ENCODE measurements at places on chromosomes 2 and 18. TPM values are rescaled to one million over a fixed set of nuclear protein-coding genes. Genes with fewer than 3 reads are reported as not detected.

DNA sequence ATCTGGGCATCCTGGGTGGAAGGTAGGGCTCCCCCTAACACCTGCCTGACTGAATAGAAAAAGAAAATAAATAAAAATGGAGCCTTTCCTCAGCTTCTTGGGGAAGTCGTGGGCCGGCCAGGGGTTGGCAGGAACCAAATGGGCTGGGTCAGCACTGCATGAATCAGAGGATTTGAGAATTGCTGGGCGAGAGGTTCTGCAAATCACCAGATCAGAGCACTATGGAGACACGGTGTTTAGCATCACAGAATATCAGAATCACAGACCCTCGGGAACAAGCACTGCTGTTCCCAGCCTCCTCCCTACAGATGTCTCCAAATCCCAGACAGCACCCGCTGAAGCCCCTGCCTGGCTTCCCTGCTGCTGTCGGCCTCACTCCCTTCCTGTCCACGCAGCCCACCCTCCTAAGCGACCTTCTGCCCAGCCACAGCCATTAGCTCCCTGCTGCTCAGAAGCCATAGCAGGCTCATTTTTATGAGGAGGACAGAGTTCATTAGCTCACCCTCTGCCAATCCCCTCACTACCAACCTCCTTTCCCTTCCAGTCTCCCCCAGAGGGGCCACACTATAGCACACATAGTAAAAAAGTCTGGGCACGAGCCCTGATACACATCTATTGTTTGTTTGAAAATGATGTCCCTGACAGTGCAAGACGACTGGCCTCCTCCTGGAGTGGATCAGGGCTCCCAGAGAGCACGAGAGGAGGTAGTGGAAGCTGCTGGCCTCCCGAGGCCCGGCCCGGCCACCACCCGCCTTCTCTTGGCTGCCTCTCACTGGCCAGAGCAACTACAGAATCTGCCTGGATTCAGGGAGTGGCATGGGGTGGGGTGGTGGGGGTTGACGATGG lies 64.6 kb upstream of the TAF1B start:
- H3K4me1 ChIP-seq, result no peaks in the 10 kb centered on the region
- no peak overlapping the region for H3K27ac ChIP-seq
- no peaks in the 10 kb centered on the region for H3K36me3 ChIP-seq
- DNase-seq, result peak; percentile 64
- H3K4me3 ChIP-seq, result no peak overlapping the region

EPB41L5 gene
- total RNA-seq, result 21.8 TPM

DNA sequence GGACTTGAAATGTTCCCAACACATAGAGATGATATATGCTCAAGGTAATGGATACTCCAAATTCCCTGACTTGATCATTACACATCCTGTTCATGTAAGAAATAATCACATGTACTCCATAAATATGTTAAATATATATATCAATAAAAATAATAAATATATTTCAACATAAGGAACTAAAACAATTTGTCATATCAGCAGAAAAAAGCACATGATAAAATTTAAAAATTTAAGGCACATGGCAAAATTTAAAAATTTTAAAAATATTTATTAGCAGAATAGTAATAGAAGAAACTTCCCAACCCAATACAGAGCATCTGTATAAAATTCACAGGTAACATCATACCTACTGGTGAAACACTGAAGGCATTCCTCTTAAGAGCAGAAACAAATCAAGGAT lies 109.6 kb upstream of the KYNU start:
- no peak overlapping the region for H3K4me3 ChIP-seq
- H3K27me3 ChIP-seq, result no peaks in the 10 kb centered on the region
- no peaks in the 10 kb centered on the region for H3K36me3 ChIP-seq
- no peaks in the 10 kb centered on the region for H3K4me1 ChIP-seq
- no peak overlapping the region for H3K27ac ChIP-seq

TMEM198 gene
- total RNA-seq, result 1.7 TPM

- H3K4me3 ChIP-seq, result no peak overlapping the region
- no peaks in the 10 kb centered on the region for H3K36me3 ChIP-seq
- DNase-seq, result peak; percentile 21
- H3K4me1 ChIP-seq, result peaks cover 4% of the 10 kb centered on the region
- no peak overlapping the region for H3K27ac ChIP-seq
- no peaks in the 10 kb centered on the region for H3K27me3 ChIP-seq
Observed at GRCh38 chr2:230868947-230869913, 4.5 kb downstream of the ITM2C start.

GRCh38 chr2:241598487-241598886 lies 38.5 kb downstream of the THAP4 start:
- H3K27ac ChIP-seq, result no peak overlapping the region
- H3K36me3 ChIP-seq, result no peaks in the 10 kb centered on the region
- H3K4me3 ChIP-seq, result no peak overlapping the region
- no peaks in the 10 kb centered on the region for H3K27me3 ChIP-seq

MCM6 gene
- 17.9 TPM for total RNA-seq

GRCh38 chr2:220736778-220737177 lies 835.3 kb downstream of the EPHA4 start:
- H3K27ac ChIP-seq, result no peak overlapping the region
- no peaks in the 10 kb centered on the region for H3K4me1 ChIP-seq
- no peaks in the 10 kb centered on the region for H3K27me3 ChIP-seq
- no peak overlapping the region for H3K4me3 ChIP-seq
- no peaks in the 10 kb centered on the region for H3K36me3 ChIP-seq
- DNase-seq, result no peak

- no peak overlapping the region for H3K4me3 ChIP-seq
- no peaks in the 10 kb centered on the region for H3K27me3 ChIP-seq
- no peak for DNase-seq
Observed at GRCh38 chr18:73136134-73136533, 268.3 kb upstream of the NETO1 start.

DNA sequence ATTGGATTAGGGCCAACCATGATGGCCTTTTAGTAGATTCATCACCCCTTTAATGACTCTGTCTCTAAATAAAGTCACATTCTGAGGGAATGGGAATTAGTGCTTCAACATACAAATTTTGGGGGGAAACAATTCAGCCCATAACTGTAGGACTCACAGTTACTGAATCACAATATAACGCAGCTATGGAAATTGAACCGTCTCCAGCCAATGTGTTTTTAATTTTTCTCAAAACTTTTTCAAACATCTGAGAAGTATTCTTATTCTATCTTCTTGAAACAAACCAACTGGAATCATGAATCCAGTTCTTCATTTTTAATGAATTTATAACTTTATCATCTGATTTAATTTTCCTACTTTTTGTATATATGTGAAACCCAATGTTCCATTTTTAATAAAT lies 373.1 kb upstream of the SYT4 start:
- DNase-seq, result no peak
- no peaks in the 10 kb centered on the region for H3K36me3 ChIP-seq
- H3K27me3 ChIP-seq, result no peaks in the 10 kb centered on the region
- no peak overlapping the region for H3K4me3 ChIP-seq
- H3K4me1 ChIP-seq, result no peaks in the 10 kb centered on the region

DNA sequence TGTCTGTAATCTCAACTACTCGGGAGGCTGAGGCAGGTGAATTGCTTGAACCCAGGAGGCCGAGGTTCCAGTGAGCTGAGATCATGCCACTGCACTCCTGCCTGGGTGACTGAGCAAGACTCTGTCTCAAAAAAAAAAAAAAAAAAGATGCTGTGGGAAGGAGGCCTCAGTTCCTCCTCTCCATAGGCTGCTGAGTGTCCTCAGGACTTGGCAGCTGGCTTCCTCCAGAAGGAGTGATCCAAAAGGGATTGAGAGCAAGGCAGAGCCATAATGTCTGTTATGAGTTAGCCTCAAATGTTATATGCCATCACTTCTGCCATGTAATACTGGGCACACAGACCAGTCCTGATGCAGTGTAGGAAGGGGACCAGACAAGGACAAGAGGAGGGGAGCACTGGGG lies 6.6 kb upstream of the NPC1 start:
- no peaks in the 10 kb centered on the region for H3K27me3 ChIP-seq
- H3K4me1 ChIP-seq, result no peaks in the 10 kb centered on the region
- DNase-seq, result no peak

HOXD12 gene
- not detected for total RNA-seq

- no peak overlapping the region for H3K4me3 ChIP-seq
- no peaks in the 10 kb centered on the region for H3K36me3 ChIP-seq
- DNase-seq, result no peak
Observed at GRCh38 chr18:37422116-37422515, 143.5 kb downstream of the CELF4 start.

DSG1 gene
- total RNA-seq, result not detected

DNA sequence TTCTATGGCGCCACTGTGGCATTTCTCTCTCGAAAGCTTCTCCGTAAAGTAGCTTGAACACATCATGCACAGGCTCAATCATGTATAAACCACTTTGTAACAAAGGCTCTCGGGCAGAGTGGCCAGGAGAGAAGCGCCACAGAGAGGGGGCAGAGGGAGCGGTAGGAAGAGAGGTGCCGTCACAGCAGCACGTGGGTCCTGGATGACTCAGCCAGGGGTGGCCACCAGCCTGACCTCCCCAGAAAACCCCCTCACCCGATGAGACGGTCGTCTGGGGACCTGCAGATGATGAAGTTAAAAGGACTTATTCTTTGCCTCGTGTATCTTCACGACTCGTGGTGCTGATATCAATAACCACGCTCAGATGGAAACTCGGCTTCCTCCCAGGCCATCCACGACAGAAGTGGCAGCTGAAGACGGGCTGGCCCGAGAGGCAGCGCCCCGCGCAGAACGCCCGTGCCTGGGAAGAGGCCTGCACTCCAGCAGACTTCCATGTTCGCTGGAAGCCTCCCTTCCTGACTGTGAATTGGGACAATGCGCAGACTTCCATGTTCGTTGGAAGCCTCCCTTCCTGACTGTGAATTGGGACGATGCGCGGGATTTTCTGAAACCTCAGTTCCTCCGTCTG lies 46.4 kb upstream of the MTCL1 start:
- no peaks in the 10 kb centered on the region for H3K27me3 ChIP-seq
- no peaks in the 10 kb centered on the region for H3K36me3 ChIP-seq
- no peak overlapping the region for H3K27ac ChIP-seq
- no peak for DNase-seq

CYTIP gene
- total RNA-seq, result 10.0 TPM

GRCh38 chr2:139142252-139142880 lies 362.2 kb upstream of the NXPH2 start:
- H3K36me3 ChIP-seq, result no peaks in the 10 kb centered on the region
- no peaks in the 10 kb centered on the region for H3K4me1 ChIP-seq
- H3K27ac ChIP-seq, result no peak overlapping the region
- no peak for DNase-seq
- H3K4me3 ChIP-seq, result no peak overlapping the region
- no peaks in the 10 kb centered on the region for H3K27me3 ChIP-seq

DNA sequence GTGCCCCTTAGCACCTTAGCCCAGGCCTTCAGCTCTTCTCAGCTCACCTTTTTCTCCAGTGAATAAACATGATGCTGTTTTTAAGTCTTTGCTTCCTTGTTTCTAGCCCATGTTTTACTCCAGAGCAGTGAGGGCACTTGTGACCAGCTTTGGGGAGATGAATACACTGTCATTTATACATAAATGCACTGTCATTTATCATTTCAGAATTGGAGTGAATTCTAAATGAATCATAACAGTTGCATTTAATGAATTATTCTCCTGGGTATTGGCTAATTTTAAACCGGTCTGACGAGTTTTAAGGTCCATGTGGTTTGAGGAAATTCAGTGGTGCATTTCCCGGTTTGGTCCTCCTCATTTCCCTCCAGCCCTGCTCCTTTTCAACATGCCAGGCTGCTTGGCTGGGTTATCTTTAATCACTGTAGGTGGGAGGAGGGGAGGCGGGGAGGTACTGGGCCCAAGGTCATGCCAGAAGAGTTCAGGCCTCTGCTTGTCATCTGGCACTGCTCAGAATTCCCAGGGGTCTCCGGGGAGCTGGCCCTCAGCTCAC lies 23.9 kb downstream of the PRKCE start:
- H3K4me3 ChIP-seq, result no peak overlapping the region
- DNase-seq, result no peak
- H3K27me3 ChIP-seq, result no peaks in the 10 kb centered on the region
- H3K4me1 ChIP-seq, result peaks cover 12% of the 10 kb centered on the region
- no peaks in the 10 kb centered on the region for H3K36me3 ChIP-seq

- no peak for DNase-seq
- no peak overlapping the region for H3K27ac ChIP-seq
- no peaks in the 10 kb centered on the region for H3K27me3 ChIP-seq
- H3K4me1 ChIP-seq, result no peaks in the 10 kb centered on the region
- H3K36me3 ChIP-seq, result no peaks in the 10 kb centered on the region
- no peak overlapping the region for H3K4me3 ChIP-seq
Observed at GRCh38 chr2:65979446-65979845, 455.5 kb upstream of the MEIS1 start.

DNA sequence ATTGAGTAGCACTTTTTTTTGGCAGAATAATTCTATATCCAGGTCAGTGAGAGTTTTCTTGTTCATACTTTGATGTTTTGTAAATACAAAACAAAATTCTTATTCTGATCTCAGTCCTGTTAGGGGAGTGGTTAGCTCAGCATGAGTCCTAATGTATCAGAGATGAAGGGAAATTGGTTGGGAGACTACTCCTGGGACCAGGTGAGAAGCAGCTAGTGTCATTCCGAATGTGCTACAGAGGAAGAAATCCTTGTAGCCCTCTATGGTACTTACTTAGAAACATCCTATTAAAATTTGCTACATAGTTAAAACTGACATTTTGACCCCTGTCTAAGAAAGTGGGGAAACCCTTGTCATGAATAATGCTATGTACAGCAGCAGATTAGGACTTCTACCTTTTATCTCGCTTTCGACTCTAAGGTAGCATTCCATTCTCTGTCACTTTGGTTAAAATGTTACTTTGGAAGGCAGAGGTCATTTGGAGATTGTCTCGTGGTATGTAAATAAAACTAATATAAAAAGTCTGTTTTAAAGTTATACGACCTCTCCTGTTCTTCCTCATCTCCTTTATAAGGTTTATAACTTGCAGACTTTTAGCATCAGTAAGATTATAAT lies 65.8 kb downstream of the PARD3B start:
- H3K4me3 ChIP-seq, result no peak overlapping the region
- H3K36me3 ChIP-seq, result no peaks in the 10 kb centered on the region

DNA sequence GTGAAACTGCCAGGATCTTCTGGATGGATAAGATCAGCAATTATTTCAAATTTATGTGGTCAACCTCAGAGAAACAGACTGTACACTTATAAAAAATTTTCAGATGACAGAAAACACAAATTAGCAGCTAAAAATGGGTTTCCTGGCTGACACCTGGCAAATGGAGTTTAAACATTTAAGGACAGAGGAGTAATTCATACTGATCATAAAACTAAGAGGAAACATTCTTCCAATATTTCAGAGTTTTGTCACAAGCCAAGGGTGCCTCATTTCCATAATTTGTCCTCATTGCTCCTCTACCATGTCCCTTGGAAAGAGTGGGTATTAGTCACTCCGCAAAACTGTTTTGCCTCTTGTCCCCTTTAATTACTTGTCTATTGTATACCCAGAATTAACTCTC lies 70.2 kb downstream of the TMEFF2 start:
- no peak overlapping the region for H3K27ac ChIP-seq
- H3K4me3 ChIP-seq, result no peak overlapping the region
- no peaks in the 10 kb centered on the region for H3K4me1 ChIP-seq
- no peak for DNase-seq
- H3K36me3 ChIP-seq, result no peaks in the 10 kb centered on the region
- no peaks in the 10 kb centered on the region for H3K27me3 ChIP-seq
